Stimulated activated CD4-positive, alpha-beta T cell treated with anti-CD3 and anti-CD28 coated beads, Interleukin-1b, Interleukin-23, amount 100 ng/mL, for 4 hours (primary cell): ENCODE measurements at places on chromosomes 5 and 9.

DNA sequence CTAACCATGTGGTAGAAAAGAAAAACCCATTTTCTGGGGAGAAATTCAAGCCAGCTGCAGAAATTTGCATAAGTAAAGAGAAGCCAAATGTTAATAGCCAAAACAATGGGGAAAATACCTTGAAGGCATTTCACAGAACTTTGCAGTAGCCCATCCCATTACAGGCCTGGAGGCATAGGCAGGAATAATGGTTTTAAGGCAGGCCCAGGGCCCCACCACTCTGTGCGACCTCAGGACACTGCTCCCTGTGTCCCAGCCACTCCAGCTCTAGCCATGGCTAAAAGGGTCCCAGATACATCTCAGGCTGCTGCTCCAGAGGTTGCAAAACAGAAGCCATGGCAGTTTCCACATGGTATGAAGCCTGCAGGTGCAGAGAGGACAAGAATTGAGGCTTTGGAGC, 253.3 kb downstream of the CTNND2 start:
- DNase-seq, result no peak

GRCh38 chr5:134920848-134921575, 16.1 kb downstream of the PCBD2 start:
- DNase-seq, result no peak

DNA sequence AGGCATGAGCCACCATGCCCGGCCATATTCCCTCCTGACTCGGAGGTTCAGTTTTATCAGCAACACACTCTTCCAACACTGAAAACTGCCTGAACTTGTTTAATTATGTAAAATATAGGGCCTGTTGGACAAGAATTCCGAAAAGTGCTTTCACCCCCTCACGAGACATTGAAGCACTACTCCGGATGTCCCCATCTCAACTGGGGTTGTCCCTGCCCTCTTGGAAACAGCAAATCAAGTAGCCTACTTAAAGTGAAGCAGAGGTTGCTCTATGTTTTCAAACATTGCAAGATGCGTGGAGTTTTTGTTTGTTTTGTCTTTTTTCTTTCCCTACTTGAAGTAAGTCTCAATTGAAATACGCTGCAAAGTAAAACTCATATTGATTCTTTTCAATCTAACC, 7.6 kb downstream of the PTGER4 start:
- no peak for DNase-seq

DNA sequence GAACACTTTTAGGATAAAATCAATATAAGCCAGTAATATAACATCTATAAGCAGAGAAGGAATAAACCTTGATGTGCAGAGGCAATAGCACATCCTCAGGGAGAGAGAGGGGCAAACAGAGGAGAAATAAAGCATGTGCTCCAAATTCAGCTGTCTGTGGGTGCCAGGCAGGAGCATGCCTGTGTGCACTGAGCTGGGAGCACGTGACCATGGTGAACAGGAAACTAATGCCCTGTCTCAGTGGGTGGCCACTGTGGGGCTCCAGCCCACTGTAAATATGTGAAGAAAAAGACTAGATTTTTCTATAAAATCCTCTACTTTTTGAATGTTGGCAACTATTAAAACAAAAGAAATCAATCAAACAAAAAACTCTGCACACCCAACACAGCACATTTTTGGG, 55.3 kb downstream of the FYB1 start:
- DNase-seq, result no peak

DNA sequence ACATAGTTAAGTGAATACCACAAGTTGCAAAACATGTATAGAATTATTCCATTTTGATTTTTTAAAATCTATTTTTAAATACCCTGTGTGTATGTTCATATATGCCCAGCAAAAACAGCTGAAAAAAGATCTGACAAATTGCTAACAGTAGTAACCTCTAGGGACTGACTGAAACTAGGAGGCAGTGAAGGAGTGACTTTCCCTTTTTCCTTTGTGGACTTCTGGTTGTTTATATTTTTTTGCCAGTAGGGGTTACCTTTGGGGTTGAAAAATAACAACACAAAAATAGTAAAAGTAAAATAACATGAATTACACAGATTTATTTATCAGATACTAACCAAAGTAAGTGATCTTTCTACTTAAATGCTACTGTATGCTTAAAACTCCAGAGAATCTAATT, 2.9 kb downstream of the MEGF9 start:
- DNase-seq, result no peak

DNA sequence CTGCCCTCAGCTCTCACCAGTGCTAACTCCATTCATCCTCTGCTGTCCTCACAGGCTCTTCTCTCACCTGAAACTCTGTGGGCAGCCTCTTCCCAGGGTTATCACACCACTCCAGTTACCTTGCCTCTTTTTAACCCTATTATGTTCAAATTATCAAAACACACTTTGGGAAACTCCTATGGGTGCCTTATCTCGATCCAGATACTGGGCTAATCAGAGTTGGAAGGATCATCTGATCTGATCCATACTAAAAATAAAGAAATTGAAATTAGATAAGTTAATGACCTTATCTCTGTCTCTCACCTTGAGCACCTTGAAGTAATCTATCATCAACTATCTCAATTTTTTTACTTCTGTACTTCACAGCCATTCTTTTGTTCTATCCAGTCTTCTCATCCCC, 300.5 kb upstream of the ISL1 start:
- no peak for DNase-seq

GRCh38 chr9:85013703-85014102, 344.2 kb downstream of the NTRK2 start:
- DNase-seq, result no peak

GRCh38 chr5:32312197-32312594, 543 bp downstream of the MTMR12 start:
- DNase-seq, result peak; percentile 18

GRCh38 chr9:130405657-130406257, 39.0 kb upstream of the ASS1 start:
- DNase-seq, result no peak

- DNase-seq, result no peak
Observed at GRCh38 chr5:72440207-72440638, 67.0 kb downstream of the ZNF366 start.

DNA sequence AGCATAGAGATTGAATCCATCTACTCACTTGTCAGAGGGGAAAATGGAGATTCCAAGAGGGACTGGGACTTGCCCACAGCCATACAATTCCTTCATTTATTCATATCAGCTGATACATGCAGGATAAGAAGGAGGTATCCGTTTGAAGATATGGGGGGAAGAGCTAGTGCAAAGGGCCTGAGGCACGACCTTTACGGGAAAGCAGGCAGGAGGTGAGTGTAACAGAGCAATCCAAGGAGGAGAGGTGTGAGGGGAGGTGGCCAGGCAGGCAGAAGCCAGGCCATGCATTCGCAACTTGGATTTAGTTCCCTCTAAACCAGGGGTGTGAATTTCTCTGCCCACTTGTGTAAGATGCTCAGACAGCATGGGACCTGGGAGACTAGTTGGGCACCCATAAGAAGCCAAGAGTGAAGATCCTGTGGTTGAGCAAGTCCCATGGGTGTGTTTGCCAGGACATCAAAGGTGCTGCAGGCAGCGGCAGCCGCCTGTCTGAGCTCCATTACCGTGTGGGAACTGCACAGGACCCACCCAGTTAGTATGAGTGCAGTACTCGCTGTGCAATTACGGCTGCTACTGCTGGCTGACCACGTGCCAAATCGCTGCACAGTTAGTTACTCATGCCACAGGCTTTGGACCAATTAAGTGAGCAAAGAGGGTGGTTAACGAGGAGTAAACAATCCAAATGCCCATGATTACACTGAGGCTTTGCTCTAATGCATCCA, 31.4 kb upstream of the FAT2 start:
- no peak for DNase-seq

- no peak for DNase-seq
Observed at GRCh38 chr5:172816925-172817562, 17.0 kb upstream of the ERGIC1 start.

- no peak for DNase-seq
Observed at GRCh38 chr9:113570749-113571711, 107.5 kb downstream of the RGS3 start.

GRCh38 chr5:138716456-138716924, 36.7 kb upstream of the CTNNA1 start:
- DNase-seq, result no peak

GRCh38 chr5:17217493-17218352, at the start of gene BASP1:
Gene BASP1, plus strand, starts transcription at chr5:17217631. Its CDS starts 57,586 bp downstream, at chr5:17275217.
- peak; percentile 32 for DNase-seq

GRCh38 chr5:94467954-94468930, 150.2 kb downstream of the KIAA0825 start:
- DNase-seq, result no peak

- no peak for DNase-seq
Observed at GRCh38 chr9:86329649-86330048, 24.6 kb downstream of the TUT7 start.

DNA sequence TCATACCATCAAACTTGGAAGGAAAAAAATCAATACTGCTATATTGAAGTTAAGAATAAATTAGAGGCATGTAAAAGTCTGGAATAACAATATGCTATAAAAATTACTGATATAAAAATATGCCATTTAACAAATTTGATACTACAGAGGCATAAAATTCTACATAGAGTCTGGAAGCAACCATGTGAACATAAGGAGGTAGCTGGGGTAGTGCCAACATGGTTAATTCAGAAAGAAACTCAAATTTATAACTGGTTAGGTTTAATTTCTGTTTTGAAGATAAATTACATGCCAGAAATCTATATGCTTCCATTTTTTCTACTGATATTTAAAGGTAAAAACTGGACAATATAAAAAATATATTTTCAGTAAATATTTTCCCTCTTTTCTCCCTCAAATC, 103.1 kb upstream of the NR4A3 start:
- no peak for DNase-seq

DNA sequence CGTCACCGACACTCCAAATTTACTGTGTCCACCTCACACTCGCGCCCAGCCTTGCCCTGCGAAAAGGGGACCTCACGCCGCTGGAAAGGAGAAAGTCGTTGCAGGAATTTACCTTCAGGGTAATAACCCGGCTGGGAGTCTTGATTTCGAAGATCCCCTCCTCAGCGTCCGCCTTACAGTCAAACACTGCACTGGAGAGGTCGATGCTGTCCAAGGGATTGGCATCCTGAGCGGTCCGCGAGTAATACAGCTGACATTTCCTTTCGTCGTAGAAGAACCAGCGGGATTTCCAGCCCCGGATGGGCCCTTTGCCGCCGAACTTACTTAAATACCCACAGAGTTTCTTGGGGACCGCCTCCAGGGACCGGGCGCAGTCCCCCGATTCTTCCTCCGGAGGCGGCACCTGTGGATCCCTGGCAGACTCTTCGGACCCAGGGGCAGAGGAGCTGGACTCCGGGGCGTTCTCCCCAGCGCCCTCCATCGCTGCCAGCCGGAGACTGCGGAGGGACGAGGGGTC, 330 bp downstream of the TBC1D2 start:
- no peak for DNase-seq

DNA sequence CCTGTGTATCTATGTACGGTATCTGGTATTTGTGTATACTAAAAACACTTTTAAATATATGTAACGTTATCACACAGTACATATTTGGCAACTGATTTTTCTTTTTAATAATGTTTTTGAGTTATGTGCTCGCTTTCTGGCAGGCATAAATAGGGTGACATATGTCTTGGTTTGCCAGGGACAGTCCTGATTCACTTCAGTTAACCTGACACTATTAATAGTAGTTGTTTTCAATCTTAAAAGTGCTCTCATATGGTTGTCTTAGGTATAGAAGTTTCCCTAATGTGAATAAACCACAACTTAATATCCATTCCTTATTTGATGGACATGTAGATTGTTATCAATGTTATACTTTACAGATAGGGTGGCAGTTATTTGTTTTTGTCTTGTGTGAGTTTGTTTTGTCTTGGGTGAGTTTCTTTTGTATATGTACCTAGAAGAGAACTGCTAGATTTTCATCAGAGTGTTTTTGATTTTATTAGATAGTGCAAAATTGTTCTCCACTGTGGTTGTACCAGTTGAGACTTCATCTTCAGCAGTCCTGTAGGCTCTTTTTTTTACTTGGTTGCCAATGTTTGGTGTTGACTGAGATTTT, 7.9 kb downstream of the G3BP1 start:
- DNase-seq, result no peak

- DNase-seq, result no peak
Observed at GRCh38 chr5:175597718-175598117, 60.2 kb upstream of the HRH2 start.

- no peak for DNase-seq
Observed at GRCh38 chr5:33934176-33934575, 2.0 kb upstream of the RXFP3 start.

DNA sequence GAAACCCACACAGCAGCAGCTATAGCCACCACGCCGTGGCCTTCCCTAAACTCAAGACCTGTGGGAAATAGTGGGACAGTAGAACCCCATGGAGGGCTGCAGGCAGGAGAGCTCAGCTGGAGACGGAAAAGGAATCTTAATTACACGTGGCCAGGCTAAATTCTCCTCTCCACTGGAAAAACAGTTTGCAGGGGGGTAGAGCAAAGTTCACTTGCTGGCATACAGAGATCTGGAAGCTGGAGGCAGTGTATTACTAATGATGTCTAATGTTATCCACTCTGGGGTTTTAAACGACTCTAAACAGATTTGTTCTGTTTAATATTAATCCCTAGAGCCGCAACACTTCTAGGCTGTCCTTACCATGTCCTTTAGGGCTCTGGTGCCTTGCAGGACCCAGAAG, 257.1 kb downstream of the SAXO1 start:
- no peak for DNase-seq

DNA sequence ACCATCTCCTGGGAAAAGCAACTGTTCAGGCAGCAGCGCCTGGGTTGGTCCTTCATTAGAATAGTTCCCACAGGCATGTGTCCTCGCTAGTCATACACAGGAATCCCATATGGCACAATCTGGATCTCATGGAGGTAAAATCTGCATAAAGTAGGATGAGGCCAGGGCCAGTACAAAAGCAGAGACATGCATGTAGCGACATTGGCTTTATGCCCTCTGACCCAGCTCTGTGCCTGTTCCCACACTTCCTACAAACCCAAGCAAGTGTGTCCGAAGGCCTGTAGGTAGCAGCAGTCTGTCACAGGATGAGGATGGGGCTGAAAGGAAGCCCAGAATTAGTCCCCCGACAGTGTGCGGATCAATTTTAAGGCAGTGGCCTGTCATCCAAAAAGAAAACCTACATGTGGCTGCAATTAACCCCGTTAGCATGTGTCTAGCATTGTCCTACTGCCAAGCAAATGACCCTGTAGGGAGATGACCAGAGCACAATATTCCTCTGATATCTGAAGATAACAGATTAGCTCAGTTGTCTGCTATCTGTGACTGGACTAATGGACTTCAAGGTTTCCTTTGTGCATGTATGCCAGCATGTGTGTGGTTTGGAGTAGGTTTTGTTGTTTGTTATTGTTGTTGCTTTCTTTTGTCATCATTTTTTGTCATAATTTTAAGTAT, 178.8 kb downstream of the TMEM161B start:
- DNase-seq, result no peak

DNA sequence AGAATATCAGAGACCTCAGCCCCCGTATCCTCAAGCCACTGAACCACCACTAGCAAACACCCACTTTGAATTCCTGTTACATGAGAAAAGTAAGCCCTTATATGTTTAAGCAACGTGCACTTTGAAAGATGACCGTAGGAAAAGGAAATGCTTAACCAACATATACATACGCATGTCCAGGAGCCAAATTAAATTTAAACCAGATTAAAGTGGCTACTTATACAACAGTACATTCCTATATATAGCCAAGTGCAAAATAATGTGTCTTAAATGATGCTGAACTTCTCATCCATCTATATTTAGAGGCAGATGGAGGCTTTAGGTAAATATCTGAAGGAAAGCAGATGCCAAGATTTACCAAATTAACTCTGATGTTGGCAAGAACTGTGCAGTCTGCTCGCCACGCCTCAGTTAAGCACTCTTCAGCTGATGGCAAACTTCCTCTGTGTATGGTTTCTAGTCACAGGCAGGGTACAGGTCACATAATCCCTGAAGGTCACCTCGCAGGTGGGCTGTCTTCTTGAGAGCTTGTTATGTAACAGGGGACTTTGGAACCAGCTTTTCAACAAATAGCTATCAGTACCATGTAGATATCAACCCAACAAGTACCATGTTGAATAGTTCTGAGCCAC, 8.6 kb downstream of the GCNT4 start:
- no peak for DNase-seq
